LHCN-M2 (cell line): ENCODE measurements at places on chromosomes 1 and 21. TPM values are rescaled to one million over a fixed set of nuclear protein-coding genes. Genes with fewer than 3 reads are reported as not detected.

PGBD5 gene
- total RNA-seq, result 0.06 and 0.29 TPM in 2 replicates

SH3D21 gene
- total RNA-seq, result 2.6 and 3.3 TPM in 2 replicates

INKA2 gene
- 6.3 and 12.5 TPM in 2 replicates for total RNA-seq

CLCA4 gene
- not detected in 2 replicates for total RNA-seq

GRCh38 chr1:27451343-27451742 lies 38.6 kb downstream of the WASF2 start:
- DNase-seq, result no peak

KIF14 gene
- 27.1 and 29.7 TPM in 2 replicates for total RNA-seq

- no peak for DNase-seq
Measured at GRCh38 chr1:225942574-225942973, 1.6 kb upstream of the LEFTY2 start.

- DNase-seq, result peak; percentile 44
Measured at GRCh38 chr21:44299458-44300261, at the start of gene PFKL. Gene PFKL, plus strand, starts transcription at chr21:44300053. Its CDS starts 53 bp downstream, at chr21:44300106.

- DNase-seq, result no peak
Measured at GRCh38 chr1:234769284-234769985, 159.5 kb upstream of the IRF2BP2 start.

GRCh38 chr1:202274611-202275010 lies 67.1 kb downstream of the UBE2T start:
- peak; percentile 30 for DNase-seq

LGR6 gene
- total RNA-seq, result not detected in 2 replicates

GNAT2 gene
- total RNA-seq, result not detected in 2 replicates

GRCh38 chr1:234526922-234527321 lies 47.9 kb upstream of the TARBP1 start:
- no peak for DNase-seq

DNA sequence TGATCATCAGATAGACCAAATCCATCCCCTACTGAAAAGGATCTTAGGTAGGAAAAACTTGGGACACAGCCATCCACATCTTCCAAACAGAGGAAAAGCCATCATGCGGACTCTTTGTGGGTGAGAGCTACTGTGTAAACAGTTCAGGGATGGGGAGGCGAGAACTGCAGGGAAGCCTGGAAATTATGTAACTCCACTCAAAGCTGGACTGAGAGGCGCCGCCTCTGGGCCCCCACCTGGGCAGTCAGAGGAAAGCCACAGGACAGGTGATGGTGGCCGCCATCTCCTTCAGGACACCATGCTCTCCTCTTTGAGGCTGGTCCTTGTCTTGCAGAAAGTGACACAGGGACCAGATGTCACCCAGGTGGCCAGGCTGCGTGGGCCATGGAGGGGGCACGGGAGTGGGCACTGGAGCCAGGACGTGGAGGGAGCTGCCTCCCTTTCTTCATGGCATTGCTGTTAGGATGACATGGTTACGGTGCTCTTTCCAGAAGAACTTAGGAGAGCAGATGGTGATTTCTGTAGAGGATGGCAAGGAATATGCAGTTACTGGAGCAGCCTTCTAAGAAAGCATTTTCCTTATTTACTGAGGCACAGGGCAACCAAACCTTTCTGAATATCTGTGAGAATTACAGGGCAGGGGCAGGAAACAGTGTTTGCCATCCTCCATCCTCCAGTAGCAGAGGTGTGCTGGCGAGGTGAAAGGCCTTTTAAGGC lies 32.0 kb upstream of the TDRD10 start:
- DNase-seq, result no peak

INSRR gene
- not detected in 2 replicates for total RNA-seq

DNA sequence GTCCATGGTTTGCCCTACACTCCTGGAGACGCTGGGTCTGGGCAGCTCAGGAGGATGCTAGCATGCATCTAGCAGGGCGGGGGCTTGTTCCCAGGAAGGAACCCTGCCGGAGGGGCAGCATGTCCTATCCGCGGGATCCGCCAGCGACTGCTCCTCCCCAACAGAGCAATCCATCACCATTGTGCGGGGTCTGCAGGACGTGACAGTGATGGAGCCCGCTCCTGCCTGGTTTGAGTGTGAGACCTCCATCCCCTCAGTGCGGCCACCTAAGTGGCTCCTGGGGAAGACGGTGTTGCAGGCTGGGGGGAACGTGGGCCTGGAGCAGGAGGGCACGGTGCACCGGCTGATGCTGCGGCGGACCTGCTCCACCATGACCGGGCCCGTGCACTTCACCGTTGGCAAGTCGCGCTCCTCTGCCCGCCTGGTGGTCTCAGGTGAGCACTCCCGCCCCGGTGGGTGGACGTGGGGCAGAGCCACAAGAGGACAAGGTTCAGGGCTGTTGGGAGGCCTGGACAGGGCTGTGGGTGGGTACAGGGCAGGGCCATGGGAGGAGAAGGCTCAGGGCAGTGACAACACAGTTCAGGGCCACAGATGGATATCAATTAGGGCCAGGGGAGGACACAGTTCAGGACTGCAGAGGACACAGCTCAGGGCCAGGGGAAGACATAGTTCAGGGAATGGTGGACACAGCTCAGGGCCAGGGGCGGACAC lies 71.3 kb downstream of the OBSCN start:
- DNase-seq, result no peak

ARMH1 gene
- not detected in 2 replicates for total RNA-seq

- peak; percentile 69 for DNase-seq
Measured at GRCh38 chr1:159090286-159091179, 14.0 kb upstream of the AIM2 start.

DNA sequence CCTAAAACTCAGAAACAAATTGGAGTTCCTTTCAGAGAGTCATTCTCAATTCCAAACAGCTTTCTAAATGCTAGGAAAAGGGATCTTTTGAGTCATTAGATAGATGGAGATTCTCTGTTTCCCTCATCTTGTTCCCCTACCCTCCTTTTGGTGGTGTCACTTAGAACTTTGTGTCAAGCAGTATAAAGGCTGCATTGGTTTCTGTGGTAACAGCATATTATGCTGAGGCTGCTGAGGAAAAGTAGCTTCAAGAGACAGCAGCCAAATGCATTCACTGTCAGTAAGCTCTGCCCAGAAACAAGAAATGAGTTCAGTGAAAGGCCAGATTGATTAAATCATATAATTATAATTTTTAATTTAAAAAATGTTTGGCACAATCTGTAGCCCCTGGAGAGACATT lies 144.1 kb downstream of the LRRC40 start:
- no peak for DNase-seq

GRCh38 chr21:34743831-34744230 lies 75.0 kb downstream of the CLIC6 start:
- peak; percentile 90 for DNase-seq

PLA2G4A gene
- total RNA-seq, result not detected in 2 replicates

FUBP1 gene
- total RNA-seq, result 92.9 and 105 TPM in 2 replicates

DNA sequence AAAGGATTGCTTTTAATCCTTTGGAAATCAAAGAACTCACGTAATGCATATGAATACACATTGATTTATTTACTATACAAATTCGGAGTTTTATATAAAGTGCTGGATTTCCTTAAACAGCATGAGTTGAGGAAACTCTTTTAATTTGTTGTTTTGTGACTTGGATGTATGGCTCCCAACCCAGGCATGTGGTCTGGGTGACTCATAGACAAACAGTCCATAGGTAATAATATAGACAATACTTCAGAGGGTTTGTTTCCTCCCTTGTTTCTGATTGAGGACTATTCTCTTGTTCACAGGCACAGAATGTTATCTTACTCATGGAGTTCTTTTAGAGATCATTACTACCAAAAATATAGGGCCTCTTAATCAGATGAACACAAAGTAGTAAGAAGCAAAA lies 43.8 kb downstream of the XPR1 start:
- no peak for DNase-seq

LRRC71 gene
- total RNA-seq, result not detected in 2 replicates

TNFRSF4 gene
- total RNA-seq, result 0.17 and 0.32 TPM in 2 replicates

DNA sequence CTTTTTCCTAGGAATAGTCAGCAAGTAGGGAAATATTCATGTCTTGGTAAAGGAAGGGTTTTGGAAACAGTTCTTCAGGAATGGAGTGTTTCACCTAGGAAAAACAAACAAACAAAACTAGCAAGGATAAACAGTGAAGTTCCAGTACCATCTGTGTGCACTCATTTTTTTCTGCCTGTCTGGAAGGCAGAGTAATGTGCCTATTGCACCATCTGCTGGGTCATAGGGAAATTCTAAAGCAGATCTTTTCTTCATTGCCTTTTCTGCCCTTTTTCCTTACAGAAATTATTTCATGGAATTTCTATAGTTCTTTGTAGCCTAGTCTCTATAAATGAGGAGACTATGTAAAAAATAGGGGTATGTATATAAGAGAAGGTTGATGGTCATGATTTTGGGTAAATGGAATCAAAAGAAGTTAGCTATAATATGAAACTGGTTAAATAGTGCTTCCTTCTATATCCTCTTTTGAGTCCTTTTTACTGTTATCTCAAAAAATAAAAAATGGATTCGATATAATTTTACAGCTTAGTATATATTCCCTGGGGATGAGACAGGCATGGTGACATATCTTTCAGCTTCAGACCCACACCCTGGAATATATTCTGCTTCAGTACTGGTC lies 3.4 kb upstream of the HRNR start:
- DNase-seq, result peak; percentile 50

- DNase-seq, result no peak
Measured at GRCh38 chr1:44289530-44289929, 65.5 kb downstream of the ERI3 start.

B3GALT2 gene
- total RNA-seq, result 2.5 and 5.7 TPM in 2 replicates

SMIM1 gene
- total RNA-seq, result not detected in 2 replicates

DNM3 gene
- total RNA-seq, result 0.13 and 0.23 TPM in 2 replicates

DNA sequence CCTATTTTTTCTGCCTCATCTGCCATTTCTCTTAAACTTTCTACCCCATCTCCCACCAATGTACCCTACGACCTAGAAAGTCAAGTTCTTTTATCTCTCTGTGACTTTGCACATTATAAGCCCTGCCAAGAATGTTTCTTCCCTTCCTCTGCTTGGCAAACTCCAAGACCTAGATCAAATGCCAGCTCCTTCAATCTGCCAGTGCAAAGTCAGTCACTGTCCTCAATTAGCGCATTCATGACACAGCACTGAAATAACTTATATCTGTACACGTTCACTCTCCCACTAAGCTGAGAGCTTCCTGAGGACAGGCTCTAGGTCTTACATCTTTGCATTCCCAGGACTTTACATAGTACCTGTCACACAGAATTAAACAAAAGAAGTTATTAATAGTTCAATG lies 21.4 kb upstream of the LSM10 start:
- no peak for DNase-seq

GRCh38 chr21:43331962-43332828 lies 94.7 kb downstream of the SIK1 start:
- peak; percentile 80 for DNase-seq

RIPPLY3 gene
- total RNA-seq, result not detected in 2 replicates

GRCh38 chr21:33733601-33734000 lies 91.3 kb downstream of the ITSN1 start:
- no peak for DNase-seq

SYPL2 gene
- 0.06 and 0.34 TPM in 2 replicates for total RNA-seq

DNA sequence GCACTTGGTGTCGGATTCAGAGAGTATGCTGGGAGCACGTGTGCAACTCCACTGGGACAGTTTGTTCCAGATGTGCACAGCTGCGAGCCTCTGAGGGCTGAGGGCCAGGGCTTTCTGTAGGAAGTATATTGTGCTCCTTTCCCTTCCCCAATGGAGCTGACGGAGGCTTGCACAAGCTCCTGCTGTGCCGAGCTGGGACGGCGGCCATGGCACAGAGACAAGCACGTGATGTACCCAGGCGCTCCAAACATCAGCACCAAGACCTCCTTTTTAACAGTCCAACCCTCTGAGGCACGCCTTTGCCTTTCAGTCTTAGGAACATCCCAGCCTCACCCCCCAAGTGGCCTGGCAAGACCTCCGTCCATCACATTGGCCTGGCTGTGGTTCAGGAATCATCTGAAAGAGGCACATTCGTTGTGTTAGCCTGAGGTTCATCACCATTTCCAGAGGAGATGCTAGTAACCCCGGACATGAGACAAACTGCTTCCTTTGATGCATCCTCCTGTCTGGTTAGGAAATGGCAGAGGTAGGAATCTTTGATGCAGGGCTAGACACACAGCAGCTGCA lies 339.2 kb upstream of the KAZN start:
- DNase-seq, result no peak

SPRR1B gene
- total RNA-seq, result not detected in 2 replicates

AQP10 gene
- total RNA-seq, result not detected in 2 replicates

DNA sequence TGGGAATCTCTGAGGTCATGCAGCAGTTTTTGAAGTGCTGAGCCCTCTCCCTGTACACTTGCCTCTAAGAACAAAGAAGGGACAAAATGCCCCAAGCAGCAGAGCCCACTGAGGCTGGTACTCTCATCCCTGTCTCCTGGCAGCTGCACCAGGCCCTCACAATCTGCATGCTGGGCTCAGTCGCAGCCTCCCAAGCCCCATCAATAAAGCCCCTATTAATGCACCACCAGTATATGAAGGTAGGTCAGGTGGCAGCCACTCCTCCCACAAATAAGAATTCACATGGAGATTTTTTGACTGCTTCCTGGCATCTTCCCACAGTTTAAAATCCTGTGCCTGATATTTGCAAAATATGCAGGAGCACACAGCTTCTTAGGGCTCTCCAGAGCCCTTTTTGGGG lies 181.2 kb upstream of the PALMD start:
- DNase-seq, result no peak

LEFTY2 gene
- not detected in 2 replicates for total RNA-seq

DNA sequence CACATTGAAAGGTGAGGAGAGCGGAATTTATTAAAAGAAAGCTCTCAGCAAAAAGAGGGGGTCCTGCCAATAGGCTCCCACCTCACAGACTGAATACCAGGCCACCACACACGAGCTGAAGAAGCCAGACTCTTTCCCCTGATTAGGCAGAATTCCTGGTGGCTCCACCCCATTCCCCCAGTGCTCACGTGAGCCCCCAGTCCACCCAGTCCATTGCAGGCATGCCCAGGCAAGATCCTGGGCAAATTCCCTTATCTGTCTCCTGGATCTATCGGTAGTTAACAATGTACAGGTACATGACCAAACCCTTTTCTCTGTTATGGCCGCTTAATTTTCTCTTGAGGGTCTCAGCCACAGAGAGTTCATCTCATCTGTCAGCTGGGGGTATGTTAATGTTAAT lies 54.6 kb upstream of the BTG3 start:
- peak; percentile 3 for DNase-seq

GRCh38 chr1:46203738-46204405 lies 738 bp downstream of the LURAP1 start:
- no peak for DNase-seq

HOOK1 gene
- total RNA-seq, result 0.11 and 0.19 TPM in 2 replicates

MSH4 gene
- not detected in 2 replicates for total RNA-seq

DNA sequence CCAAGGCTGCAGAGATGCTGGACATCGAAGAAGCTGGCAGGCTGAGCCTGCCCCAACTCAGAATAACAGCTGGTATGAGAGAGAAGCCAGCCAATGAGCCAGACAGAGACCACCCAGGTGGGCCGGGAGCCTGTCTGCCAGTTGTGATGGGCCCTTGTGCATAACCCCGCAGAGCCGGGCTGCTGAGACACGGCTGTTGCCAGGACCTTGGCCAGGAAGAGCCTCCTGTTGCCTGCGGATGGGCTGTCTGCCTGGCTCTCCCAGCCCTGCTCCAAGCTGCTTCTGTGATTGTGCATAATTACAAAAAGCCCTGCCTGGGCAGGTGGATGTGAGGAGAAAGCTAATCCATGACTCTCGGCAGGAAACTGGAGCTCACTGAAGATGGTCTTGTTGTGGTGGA lies 126.5 kb downstream of the CAPN8 start:
- no peak for DNase-seq

DNAJC6 gene
- total RNA-seq, result 2.9 and 6.2 TPM in 2 replicates
